ENCODE measurements at places on chromosomes 1 and 21.

DNA sequence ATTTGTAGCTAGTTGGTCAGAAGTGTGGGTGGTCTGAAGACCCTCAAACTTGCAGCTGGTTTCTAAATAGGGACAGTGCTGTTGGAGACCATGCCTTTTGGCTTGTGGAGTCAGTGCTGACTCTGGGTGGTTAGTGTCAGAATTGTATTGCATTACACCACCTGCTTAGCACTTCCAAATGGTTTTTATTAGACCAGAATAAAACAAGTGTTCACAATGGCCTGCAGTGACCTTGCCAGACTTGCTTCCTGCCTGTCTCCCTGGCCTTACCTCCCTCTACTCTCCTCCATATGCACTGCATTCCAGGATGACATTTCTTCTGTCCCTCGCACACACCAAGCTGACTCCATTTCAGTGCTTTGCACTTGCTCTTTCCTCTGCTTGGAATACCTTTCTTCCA, 72.7 kb upstream of the CNIH3 start:
- DNase-seq = no peak

DNA sequence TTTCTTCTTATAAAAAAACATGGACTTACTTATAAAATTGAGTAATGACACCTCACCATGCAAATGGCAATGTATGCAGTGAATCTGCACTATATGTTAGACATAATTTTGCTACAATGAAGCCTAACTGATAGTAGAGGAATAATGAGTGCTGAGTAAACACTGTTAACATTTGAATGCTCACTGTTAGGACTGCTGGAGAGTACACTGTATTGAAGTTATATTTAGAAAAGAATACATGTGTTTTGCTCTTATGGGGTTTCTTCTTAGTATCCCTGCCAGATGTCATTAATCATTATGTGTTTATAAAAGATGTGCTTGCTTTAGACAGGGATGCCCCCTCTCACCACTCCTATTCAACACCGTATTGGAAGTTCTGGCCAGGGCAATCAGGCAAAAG, 111.1 kb upstream of the ZP4 start:
- DNase-seq = no peak

DNA sequence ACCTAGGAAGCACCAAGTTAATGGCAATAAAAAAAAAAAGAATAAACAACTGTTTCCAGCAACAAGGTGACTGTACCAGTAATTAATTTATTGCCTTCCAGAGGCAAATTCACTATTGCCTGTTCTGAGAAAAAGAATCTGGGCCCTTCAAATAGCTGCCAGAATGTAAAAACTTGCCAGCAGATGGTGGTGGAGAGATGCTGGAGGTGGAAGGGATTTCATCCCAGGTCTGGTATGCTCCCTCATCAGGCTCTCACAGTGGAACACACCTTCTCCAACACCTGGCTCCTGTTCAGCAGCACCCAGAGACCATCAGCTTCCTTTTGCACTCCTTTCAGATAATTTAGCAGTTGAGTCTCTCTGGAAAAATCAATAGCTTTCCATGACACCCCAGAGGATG, 792.9 kb upstream of the ADAMTS5 start:
- DNase-seq = no peak

GRCh38 chr21:45873418-45873817, 108.2 kb upstream of the COL6A1 start:
- no peak for DNase-seq

- DNase-seq = no peak
These were observed 64.2 kb downstream of the ACOT7 start for GRCh38 chr1:6329396-6329795.

GRCh38 chr1:21863981-21864380, 51.9 kb downstream of the LDLRAD2 start:
- no peak for DNase-seq

DNA sequence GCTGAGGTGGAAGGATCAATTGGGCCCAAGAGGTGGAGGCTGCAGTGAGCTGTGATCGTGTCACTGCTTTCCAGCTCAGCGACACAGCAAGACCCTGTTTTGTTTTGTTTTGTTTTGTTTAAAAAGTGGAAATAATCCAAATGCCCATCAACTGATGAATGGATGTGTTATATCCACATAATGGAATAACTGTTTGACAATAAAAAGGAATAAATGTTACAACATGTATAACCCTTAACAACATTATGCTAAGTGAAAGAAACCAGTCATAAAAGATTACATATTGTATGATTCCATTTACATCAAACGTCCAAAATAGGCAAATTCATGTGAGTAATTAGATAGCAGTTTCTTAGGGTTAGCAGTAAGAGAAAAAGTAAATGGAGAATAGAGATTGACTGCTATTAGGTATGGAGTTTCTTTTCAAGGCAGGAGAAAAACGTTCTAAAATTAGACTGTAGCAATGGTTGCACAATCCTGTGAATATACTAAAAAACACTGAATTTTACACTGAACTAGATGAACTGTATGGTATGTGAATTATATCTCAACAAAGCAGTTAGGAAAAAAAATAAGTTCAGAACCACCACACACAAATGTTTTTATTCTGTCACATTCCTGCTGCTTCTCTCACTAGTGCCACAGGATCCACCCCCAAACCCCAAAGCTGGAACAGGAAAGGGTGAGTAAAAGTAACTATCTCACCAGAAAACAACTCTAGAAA, 15.7 kb downstream of the FOXJ3 start:
- peak; percentile 57 for DNase-seq

DNA sequence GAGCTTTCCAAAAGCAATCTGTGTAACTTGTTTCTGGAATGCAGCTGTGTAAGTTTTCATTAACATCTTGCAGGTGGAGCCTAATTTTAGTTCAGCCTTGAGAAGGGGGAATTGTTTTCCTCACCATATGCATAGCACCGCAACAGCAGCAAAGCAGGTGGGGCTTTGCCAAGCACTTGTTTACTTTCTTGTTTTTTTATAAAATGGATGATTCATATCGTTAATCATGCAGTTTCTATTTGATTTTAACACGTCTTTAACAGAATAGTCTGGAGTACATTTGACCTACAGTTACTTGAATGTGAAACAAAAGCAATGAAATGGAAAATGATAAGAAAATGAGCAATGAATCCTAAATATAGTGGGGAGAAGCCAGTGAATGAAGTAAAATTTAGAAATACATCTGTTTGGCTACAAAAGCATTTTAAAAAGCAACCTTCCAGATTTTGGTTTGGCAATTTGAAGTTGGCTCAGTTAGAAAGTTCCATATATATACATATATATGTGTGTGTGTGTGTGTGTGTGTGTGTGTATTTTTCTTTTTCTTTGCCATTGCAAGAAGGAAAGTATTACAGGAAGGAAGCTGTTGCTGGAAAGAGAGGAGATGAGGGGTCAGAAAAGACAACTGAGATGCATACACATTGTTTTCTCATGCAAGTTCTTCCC, 119.0 kb upstream of the ADGRL2 start:
- no peak for DNase-seq

DNA sequence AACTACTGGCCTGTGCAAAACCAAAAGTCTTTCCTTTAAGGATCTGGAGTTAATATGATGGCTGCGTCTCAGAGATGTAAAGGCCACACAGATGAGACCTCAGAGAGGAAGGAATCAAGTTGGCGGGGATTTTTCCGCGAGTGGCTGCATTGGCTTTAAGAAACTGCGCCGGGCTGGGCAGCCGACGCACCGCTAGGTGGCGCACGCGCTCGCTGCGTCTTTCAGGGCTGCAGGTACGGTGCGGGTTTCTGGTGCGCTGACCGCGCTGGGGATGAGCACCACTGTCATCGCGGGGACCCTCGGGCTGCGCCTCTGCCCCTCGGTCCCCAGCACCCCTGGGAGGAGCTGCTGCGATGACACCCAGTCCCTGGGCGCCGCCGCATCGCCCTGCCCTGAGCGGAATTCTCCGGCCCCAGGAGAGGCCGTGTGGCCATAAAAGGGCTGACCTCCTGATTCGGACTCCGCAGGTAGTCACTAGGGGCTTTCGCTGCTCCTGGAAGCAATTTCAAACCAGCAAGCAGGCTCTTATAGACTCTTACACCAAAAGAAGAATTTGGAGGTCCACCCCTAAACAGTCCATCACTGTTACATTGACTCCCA, 241.0 kb downstream of the KCNJ6 start:
- DNase-seq = no peak

- no peak for DNase-seq
These were observed 33.2 kb upstream of the BSDC1 start for GRCh38 chr1:32427264-32427963.

DNA sequence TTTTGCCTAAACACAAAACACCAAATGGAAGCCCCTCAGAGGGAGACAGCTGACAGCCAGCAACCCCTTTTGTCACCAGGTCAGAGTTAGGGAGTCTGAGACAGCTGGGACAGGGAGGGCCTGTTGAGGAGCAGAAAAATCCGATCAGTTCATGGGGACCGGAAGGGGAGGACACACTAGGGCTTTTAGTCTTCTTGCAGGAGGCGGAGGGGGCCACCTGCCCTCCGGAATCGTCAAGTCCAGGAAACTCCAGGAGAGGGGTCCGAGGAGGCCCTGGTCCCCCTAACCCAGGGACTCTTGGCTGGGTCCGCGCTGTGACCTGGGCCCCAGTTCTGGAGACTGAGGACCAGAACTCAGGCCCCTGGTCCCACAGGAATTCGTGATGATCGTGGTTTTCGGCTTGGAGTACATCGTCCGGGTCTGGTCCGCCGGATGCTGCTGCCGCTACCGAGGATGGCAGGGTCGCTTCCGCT, 34.2 kb downstream of the KCNQ4 start:
- no peak for DNase-seq

DNA sequence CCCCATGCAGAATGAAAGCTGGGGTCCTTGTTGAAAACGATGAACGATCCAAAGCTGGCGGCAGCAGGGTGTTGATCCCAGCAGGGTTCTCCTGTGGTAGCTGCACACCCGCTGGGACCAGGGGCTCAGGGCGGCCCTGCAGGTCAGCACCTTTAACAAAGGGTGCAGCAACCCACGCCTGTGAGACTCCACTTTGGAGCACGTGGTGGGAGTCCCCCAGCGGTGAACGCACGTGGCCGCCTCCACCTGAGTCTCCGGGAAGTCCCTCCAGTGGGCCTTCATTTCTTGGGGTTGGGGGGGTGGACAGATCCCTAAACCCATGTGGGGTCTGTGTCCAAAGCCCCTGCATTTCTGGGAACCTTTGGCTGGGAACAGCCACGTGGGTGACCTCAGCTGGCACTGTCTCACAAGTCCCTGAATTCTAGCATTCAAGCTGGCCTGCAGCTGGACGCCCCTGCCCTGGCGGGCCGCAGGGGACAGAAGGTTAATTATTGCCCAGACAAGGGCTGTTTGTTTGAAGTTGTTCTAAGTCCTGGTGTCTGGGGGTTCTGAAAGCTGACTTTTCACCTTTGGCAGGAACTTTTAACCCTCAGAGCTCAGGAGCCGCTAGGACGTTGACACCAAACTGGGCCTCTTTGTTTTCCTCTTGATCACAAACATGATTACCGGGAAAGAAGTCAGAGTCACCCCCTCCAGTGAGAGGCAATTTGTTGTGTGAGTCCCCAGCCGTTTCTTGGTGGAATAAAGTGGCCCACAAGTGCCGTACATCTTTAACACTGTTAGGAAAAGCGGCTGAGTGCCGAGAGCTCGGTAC, 64.5 kb downstream of the COL18A1 start:
- no peak for DNase-seq

DNA sequence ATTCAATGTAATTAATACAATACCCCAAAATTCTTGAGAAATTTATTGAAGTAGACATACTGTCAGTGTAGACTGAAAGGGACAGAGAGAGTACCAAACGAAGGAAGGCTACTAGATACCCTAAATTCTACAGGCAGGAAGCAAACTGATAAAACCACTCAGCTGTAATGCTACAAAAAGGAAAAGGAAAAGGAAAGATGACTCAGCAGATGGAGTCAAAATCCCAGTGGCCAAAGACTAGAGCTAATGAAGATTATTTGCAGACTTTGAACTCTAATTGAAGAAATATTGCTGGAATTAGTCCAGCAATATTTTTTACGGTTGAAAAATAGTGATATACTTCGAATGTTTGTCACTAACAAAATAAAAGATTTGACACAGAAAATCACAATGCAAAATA, 671.9 kb downstream of the BRINP3 start:
- DNase-seq = no peak

GRCh38 chr1:205528887-205529825, 24.7 kb downstream of the CDK18 start:
- DNase-seq = no peak

DNA sequence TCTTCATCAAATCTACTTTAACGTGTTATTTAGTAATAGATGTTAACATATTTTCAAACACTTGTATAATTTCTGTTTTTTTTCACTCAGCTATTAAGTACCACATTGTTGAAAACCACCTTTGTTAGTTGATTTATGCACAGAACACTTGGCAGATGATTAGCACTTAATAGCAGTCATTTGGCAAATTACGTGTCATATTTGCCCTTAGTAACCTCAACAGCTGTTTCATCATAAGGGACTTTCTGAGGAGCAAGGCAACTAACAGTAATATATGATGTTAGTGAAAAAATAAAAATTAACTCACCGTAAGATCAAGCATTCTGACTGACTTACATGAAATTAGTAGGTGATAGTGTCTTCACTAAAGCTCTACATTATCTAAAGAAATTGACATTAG, 186.4 kb downstream of the HMCN1 start:
- no peak for DNase-seq

DNA sequence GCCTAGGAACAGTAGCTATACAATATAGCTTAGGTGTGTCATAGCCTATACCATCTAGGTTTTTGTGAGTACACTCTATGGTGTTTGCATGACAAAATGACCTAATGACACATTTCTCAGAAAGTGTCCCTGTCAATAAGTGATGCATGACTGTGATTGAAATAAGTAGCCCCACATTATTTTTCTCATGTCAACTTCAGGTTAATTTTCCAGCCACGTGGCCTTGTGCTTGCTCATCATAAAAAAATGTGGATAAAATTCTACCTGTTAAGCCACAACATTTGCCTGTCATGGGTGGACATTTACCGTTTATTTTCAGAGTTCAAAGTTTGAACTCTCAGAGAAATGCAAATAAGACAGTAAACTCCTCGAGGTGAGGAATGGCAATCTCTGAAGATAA, 5.5 kb downstream of the DISC1 start:
- no peak for DNase-seq

- no peak for DNase-seq
These were observed 29.0 kb upstream of the PPM1J start for GRCh38 chr1:112744009-112744578.

DNA sequence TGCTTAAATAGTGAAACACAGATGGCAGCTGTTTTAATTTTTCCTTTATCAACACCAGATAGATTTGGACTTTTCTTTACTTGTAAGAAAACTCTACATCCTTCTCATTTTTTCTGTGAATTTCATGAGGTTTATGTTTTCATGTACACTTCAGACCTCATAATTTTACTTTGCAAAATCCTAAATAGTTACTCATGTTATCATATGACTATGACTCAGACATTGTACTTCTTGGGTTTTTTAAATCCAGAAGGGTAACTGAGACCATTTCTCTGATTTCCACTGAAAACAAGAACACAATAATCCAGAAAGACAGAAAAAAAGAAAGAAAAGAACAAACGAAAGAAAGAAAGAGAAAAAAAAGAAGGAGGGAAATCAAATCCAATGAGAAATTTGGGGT, 1021.6 kb downstream of the NCAM2 start:
- DNase-seq = no peak

- no peak for DNase-seq
These were observed 806 bp upstream of the AADACL4 start for GRCh38 chr1:12643079-12643478.

- DNase-seq = no peak
These were observed 46.1 kb downstream of the ST3GAL3 start for GRCh38 chr1:43753422-43753821.
